ENCODE measurements at places on chromosomes 5 and 9. TPM values are rescaled to one million over a fixed set of nuclear protein-coding genes. Genes with fewer than 3 reads are reported as not detected.

DNA sequence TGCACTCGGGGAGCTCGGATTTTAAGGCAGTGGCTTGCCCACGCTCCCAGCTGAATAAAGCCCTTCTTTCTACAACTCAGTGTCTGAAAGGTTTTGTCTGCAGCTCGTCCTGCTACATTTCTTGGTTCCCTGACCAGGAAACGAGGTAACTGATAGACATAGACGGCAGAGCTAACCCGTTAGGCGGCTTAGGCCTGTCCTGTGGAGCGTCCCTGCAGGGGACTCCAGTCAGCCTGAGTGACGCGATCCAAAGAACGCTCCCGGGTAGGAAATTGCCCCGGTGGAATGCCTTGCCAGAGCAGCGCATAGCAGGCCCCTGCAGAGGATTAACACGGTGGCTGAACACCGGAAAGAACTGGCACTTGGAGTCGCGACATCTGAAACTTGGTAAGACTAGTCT, 1.8 kb upstream of the SELENOP start:
- H3K4me3 ChIP-seq, result no peak overlapping the region
- H3K27ac ChIP-seq, result no peak overlapping the region
- H3K36me3 ChIP-seq, result no peaks in the 10 kb centered on the region
- peaks cover 14% of the 10 kb centered on the region for H3K4me1 ChIP-seq

DNA sequence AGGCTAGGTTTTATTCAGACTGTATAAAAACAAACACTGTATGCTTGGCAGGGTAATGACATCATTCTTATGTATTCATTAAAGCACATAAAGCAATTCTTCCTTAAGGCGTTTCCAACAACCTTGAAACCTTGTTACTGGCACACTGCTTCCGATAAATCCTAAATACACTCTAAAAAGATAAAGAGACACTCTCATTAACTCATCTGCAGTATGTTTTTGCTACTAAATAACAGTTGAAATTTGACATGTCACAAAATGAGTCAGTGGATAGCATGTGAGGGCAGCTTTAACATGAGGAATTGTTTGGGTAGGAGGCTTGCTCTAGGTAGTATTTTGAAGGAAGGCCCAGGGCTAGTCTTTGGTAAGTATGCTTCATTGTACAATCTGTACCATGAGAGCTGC, 13.7 kb downstream of the YIPF5 start:
- peaks cover 4% of the 10 kb centered on the region for H3K36me3 ChIP-seq
- H3K27me3 ChIP-seq, result no peaks in the 10 kb centered on the region
- no peak overlapping the region for H3K4me3 ChIP-seq
- no peaks in the 10 kb centered on the region for H3K4me1 ChIP-seq

The BAG1 gene
- total RNA-seq, result 35.5 TPM

The MACROH2A1 gene
- total RNA-seq, result 223 TPM

- H3K4me3 ChIP-seq, result no peak overlapping the region
- H3K36me3 ChIP-seq, result no peaks in the 10 kb centered on the region
- no peak overlapping the region for H3K27ac ChIP-seq
- H3K4me1 ChIP-seq, result peaks cover 15% of the 10 kb centered on the region
- H3K27me3 ChIP-seq, result no peaks in the 10 kb centered on the region
Measured at GRCh38 chr9:121721058-121721350, 69.6 kb downstream of the DAB2IP start.

DNA sequence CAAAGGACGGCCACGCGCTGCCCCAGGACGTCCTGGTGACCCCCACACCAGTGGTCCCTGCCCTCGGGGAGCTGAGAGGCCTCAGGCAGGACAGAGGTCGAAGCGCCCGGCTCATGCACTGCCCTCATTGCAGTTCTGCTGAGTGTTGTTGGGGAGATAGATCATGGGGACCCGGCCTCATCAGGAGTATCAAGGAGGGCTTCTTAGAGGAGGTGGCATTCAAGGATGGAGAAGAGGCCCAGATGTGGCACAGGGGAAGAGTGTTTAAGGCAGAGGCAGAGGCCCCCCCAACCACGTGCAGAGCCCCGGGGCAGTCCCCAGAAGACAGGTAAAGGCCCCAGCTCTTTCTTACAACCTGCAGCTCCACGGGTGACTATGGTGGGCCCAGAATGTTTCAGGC, 26.2 kb downstream of the ASS1 start:
- H3K36me3 ChIP-seq, result no peaks in the 10 kb centered on the region
- H3K4me3 ChIP-seq, result no peak overlapping the region

The EPB41L4A gene
- 13.4 TPM for total RNA-seq

DNA sequence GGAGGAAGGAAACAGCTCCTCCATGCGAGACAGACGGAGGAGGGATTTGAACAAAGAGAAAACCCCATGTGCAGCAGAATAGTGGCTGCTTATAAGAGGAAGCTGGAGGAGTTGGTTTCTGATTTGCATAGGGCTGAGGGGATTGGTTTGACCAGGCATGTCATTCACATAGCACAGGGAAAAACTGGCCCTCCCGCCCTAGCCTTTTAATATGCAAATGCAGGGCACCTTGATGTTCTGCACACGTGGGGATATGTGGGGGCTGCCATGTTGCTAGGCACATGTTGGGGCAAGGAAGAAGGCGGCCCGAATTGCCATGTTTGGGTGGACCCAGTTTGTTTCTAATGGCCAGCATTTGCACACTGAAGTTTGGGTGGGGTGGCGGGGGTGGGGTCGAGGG, 42.2 kb downstream of the OSMR start:
- H3K4me3 ChIP-seq, result no peak overlapping the region
- no peaks in the 10 kb centered on the region for H3K4me1 ChIP-seq
- H3K36me3 ChIP-seq, result peaks cover 53% of the 10 kb centered on the region
- no peaks in the 10 kb centered on the region for H3K27me3 ChIP-seq
- DNase-seq, result no peak

The SLC4A9 gene
- total RNA-seq, result 0.20 TPM

- H3K27ac ChIP-seq, result no peak overlapping the region
- H3K4me1 ChIP-seq, result no peaks in the 10 kb centered on the region
Measured at GRCh38 chr5:9538504-9538903, 7.4 kb downstream of the SEMA5A start.

- H3K27me3 ChIP-seq, result peaks cover 76% of the 10 kb centered on the region
- H3K27ac ChIP-seq, result no peak overlapping the region
- H3K4me1 ChIP-seq, result no peaks in the 10 kb centered on the region
- H3K36me3 ChIP-seq, result no peaks in the 10 kb centered on the region
Measured at GRCh38 chr9:114037961-114038723, 40.0 kb downstream of the AMBP start.

- H3K27me3 ChIP-seq, result peaks cover 26% of the 10 kb centered on the region
- no peaks in the 10 kb centered on the region for H3K4me1 ChIP-seq
- DNase-seq, result no peak
- no peak overlapping the region for H3K4me3 ChIP-seq
- no peak overlapping the region for H3K27ac ChIP-seq
Measured at GRCh38 chr5:75824323-75824722, 107.1 kb upstream of the POC5 start.

DNA sequence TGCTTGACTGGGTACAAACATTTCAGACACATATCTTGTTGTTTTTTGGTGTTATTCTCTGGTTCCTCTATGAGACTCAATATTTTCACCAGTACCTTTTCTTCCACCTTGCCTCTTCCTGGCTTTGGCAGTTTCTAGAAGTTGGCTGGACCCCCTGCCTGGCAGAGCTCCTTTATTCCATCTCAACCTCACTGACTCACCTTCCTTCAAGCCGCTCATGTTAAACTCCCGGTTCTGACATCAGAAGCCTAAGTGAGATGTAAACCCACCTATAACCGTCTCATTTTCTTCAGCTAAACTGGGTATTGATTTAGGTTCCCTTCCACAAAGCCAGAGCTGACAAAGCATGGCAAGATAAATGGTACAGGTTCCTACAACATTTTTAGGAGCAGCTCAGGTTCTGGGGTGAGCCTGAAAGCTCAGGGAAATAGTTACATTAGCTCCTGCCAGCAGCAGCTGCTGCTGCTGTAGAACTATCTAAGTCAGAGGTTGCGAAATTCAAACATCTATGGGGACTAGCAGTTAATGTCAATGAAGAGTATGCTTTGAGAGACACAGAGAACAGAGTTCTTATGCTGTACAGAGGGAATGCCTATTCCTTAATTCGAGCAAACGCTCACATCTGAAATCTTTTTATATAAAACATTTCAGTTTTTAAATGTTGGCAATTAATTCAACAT, 197.1 kb upstream of the NR3C1 start:
- H3K27ac ChIP-seq, result no peak overlapping the region
- peaks cover 15% of the 10 kb centered on the region for H3K4me1 ChIP-seq
- no peak for DNase-seq

GRCh38 chr9:93361995-93362394, 89.5 kb upstream of the FAM120A start:
- no peaks in the 10 kb centered on the region for H3K27me3 ChIP-seq
- H3K36me3 ChIP-seq, result no peaks in the 10 kb centered on the region
- no peak overlapping the region for H3K4me3 ChIP-seq

The PCDHGB1 gene
- not detected for total RNA-seq

The ARL10 gene
- 0.85 TPM for total RNA-seq

The LRRC19 gene
- total RNA-seq, result not detected

DNA sequence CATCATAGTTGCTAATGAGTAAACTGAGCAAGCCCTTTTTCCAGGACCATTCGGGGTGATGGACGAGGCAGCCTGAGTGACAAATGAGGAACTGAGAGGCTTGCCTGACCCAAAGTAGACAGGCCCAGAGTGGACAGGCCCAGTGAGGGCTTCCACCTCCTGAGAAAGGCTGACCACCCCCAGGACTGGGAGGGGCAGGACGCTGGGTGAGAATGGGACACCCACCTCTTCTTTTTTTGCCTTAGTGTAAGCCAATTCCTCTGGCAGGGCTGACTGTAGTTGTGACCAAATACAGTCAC, 68.3 kb downstream of the MACROH2A1 start:
- no peaks in the 10 kb centered on the region for H3K27me3 ChIP-seq
- H3K4me3 ChIP-seq, result no peak overlapping the region
- H3K27ac ChIP-seq, result no peak overlapping the region
- no peak for DNase-seq
- peaks cover 9% of the 10 kb centered on the region for H3K36me3 ChIP-seq

- H3K36me3 ChIP-seq, result no peaks in the 10 kb centered on the region
- H3K27me3 ChIP-seq, result no peaks in the 10 kb centered on the region
- H3K4me1 ChIP-seq, result no peaks in the 10 kb centered on the region
- H3K27ac ChIP-seq, result no peak overlapping the region
Measured at GRCh38 chr5:153168241-153168640, 322.2 kb upstream of the GRIA1 start.

DNA sequence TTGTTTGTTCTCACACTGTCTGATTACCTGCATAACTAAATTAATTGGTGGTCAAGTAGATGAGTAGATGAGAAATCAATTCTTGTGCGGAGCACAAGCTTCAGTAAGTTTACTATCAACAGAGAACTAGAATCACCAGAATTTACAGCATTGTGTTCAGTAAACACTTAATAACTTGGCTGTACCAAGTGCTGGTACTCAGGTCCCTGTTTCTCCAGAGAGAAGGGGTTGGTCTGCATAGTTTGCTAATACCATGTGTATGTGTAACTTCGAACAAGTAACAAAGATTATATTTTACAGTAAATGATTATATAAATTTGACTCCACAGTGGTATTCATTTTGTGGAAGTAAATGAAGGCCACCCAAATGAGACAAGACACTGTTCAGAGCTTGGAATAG, 146.3 kb downstream of the PCSK5 start:
- no peaks in the 10 kb centered on the region for H3K4me1 ChIP-seq
- H3K4me3 ChIP-seq, result no peak overlapping the region
- H3K27me3 ChIP-seq, result no peaks in the 10 kb centered on the region
- H3K36me3 ChIP-seq, result no peaks in the 10 kb centered on the region

The CORO2A gene
- 19.8 TPM for total RNA-seq

DNA sequence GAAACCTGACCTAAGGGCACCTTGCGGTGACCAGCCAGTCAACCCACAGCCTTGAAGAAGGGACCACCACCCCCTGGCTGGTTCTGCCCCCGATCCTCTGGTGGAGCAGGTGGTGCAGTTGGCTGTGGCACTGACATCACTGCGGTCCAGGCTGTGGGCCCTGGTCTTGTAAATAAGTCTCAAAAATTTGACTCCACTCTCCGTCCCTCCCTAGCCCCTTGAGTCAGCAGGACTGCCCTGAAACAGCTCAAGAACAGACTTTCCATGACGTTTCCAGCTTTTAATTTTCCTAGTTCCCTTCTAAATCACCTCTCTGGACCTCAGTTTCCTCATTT, 134.8 kb upstream of the BOD1 start:
- DNase-seq, result no peak
- no peak overlapping the region for H3K4me3 ChIP-seq
- H3K27me3 ChIP-seq, result no peaks in the 10 kb centered on the region
- H3K4me1 ChIP-seq, result peaks cover 9% of the 10 kb centered on the region
- no peaks in the 10 kb centered on the region for H3K36me3 ChIP-seq

GRCh38 chr5:150190503-150190979, 679 bp downstream of the SLC6A7 start:
- no peak overlapping the region for H3K4me3 ChIP-seq
- DNase-seq, result no peak
- H3K4me1 ChIP-seq, result 0 out of 2 replicates have a peak, but pooled peaks cover 5% of the 10 kb centered on the region
- peaks cover 25% of the 10 kb centered on the region for H3K27me3 ChIP-seq
- H3K36me3 ChIP-seq, result no peaks in the 10 kb centered on the region
- no peak overlapping the region for H3K27ac ChIP-seq

The ALAD gene
- total RNA-seq, result 33.3 TPM

The CENPK gene
- total RNA-seq, result 34.6 TPM

DNA sequence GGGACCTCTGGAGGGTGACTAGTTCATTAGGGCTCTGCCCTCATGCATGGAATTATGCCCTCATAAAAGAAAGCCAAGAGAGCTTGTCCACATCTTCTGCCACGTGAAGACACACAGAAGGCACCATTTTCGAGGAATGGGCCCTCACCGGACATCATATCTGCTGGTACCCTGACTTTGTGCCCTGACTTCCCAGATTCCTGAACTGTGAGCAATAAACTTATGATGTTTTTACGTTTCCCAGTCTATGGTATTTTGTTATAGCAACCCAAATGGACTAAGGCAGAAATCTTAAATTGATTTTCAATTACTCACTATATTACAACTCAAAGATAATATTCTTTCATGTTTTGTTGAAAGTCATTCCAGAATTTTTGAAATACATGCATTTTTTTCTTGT, 163.8 kb upstream of the PAPPA start:
- no peak overlapping the region for H3K27ac ChIP-seq
- DNase-seq, result no peak
- no peaks in the 10 kb centered on the region for H3K36me3 ChIP-seq
- H3K4me3 ChIP-seq, result no peak overlapping the region
- H3K4me1 ChIP-seq, result no peaks in the 10 kb centered on the region

GRCh38 chr9:24011009-24011717, 185.1 kb upstream of the ELAVL2 start:
- H3K27me3 ChIP-seq, result no peaks in the 10 kb centered on the region
- DNase-seq, result no peak
- H3K27ac ChIP-seq, result no peak overlapping the region
- H3K36me3 ChIP-seq, result no peaks in the 10 kb centered on the region

The PPP2R2B gene
- total RNA-seq, result not detected
